Activated CD4-positive, alpha-beta T cell treated with anti-CD3 and anti-CD28 coated beads, Interleukin-10, Interleukin-2, amounts not matched to agents 100 ng/mL and 50 ng/mL, durations not matched to agents 16 hours and 8 hours (primary cell): ENCODE measurements at places on chromosomes 16 and 17.

DNA sequence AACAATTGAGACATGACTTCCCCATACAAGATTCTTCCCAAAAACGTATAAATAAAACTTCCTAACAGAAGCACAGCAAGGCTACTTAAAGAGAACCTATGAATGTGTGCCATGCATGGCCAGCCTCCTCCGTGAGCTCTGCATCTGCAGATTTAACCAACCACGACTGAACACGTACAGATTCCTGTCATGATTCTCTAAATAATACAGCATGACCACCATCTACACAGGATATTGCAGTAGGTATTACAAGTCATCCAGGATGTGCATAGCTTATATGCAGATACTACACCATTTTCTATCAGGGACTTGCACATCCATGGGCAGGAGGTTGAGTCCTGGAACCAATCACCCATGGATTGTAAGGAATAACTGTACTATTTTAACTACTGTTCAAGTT lies 1.4 kb upstream of the QRICH2 start:
- no peak for DNase-seq

GRCh38 chr16:85948616-85949265 lies 49.8 kb downstream of the IRF8 start:
- DNase-seq: no peak

DNA sequence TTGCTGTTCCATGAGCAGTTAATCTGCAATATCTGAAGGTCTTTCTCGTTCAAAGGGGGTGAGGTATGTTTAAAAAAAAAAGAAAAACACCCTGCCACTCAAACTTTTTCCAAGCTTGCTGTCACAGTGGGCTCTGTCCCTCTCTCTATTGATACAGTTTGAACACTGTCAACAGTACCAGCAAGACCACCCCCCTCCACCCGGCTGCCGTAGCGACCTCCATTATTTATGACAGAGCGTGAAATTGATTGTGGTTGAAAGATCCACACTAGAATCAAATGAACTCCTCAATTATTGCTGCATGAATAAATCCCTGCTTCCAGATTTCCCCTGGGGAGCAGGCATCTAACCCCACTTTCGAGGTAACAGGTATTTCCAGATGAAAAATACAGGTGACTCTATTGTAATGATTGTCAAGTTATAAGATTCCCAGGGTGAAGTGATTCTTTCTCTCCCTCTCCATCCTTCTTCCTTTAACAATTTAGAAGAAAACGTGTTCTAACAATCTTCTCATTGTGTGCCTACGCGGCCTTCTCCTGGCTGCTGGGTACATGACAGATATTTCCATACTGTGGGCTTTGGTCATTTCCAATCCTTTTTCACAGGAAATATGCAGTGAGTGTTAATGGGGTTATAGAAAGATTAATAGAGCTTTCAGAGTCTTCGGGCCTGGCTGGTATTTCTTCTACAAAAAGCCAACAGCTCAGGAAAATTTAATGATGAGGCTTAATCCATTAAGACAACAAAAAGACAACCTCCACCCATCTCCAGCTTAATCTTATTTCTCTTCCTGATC lies 135.7 kb upstream of the C16orf82 start:
- DNase-seq: no peak

- DNase-seq: no peak
Observed at GRCh38 chr16:17512636-17513220, 42.0 kb upstream of the XYLT1 start.

DNA sequence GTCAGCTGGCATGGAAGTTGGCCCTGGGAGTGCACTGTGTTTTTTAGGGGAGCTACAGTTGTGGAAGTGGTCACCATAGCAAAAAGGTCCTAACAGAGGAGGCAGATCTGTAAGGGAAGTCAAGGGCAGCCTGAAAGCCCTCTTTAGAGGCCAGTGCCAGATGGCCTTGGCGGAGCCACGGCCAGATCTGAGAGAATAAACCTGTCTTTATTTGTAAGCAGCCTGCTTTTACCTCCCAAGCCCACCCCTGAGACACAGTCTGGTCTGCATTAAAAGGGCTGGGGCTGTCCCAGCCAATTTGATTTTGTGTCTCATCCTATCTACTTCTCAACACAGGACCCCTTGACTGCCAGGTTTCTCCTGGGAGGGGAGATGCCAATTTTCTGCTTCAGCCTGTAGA lies 51.0 kb upstream of the NOL11 start:
- DNase-seq: no peak
